EH (cell line): ENCODE measurements at places on chromosomes 7 and 10.

DNA sequence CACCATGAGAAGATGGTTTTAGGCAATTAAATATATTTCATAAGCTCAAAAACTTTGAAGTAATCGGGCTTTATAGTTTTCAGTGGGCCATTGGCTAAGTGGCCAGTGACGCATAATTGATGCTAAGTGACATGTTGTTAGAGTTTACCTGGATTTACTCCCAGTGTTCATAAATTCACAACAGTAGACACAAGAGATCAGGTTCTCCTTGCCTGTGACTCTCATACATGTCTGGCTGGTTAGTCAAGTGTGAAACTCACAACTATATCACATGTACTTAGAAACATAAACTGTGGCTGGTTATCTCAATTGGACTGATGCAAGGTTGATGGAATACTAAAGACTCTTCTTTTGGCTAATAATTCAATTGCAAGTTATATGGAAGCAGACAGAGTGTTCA lies 26.2 kb downstream of the ASB15 start:
- no peak for DNase-seq

- peak; percentile 33 for DNase-seq
Measured at GRCh38 chr10:79113827-79114226, 45.1 kb downstream of the ZMIZ1 start.

DNA sequence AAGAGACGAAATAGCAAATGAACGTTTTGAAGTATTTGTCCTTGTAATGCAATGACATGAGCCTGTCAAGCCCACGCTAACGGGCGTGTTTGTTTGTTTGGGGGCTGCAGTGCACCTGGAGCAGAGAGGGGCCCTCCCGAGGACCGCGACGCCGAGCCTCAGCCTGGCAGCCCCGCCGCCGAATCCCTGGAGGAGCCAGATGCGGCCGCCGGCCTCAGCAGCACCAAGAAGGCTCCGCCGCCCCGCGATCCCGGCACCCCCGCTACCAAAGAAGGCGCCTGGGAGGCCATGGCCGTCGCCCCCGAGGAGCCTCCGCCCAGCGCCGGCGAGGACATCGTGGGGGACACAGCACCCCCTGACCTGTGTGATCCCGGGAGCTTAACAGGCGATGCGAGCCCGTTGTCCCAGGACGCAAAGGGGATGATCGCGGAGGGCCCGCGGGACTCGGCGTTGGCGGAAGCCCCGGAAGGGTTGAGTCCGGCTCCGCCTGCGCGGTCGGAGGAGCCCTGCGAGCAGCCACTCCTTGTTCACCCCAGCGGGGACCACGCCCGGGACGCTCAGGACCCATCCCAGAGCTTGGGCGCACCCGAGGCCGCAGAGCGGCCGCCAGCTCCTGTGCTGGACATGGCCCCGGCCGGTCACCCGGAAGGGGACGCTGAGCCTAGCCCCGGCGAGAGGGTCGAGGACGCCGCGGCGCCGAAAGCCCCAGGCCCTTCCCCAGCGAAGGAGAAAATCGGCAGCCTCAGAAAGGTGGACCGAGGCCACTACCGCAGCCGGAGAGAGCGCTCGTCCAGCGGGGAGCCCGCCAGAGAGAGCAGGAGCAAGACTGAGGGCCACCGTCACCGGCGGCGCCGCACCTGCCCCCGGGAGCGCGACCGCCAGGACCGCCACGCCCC lies 118.5 kb downstream of the CYTH3 start:
- no peak for DNase-seq

DNA sequence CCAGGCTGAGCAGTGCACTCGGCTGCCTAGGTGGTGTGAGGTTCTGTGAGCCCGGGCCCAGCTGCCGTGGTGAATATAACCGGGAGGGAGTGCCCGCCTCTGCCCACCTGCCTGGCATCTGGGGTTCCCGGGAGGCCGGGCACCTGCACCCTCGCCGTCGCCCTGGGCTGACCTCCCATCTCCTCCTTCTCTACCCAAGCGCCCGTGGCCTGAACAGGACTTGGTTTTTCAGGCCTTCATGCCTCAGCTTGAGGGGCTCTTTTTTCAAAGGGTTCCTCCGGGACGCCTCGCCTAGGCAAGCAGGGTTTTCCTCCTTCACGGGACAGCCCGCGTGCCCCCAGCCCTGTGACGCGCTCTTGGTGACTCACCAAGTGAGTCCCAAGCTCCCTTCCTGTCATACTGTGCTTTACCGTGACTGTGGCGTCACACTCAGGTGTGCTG lies 9.9 kb downstream of the INPP5A start:
- no peak for DNase-seq

DNA sequence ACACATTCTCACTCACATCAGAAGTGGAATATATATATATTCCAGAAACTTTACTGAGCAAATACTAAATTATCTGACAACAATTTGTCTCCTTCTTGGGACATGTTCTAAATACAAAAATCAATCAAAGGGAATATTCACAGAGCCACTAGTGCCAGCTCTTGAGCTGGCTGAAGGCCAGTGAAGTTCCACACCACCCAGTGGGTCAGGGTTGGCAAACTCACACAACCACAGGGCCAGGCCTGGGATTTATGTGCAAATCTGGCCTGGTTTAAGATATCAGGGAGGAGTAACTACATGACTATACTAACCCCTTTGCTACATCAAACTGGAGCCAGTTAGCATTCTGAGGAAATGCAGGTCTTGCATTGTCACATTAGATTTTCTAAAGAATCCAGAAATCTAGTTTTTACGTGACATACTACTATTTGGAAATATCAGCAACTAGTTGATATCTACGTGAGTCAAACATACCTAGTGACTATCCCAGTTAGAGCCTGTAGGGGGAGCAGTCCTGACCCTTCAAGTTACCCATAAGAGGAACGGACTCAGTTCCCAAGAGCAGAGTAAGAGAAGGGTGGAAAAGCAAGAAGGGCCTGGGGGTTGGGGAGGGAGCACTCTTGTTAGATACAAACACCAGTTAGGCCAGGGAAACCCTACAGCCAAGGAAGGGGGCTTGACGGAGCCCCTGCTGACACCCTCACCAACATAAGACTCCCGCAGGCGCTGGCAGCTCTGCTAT lies 600.4 kb downstream of the KCNMA1 start:
- no peak for DNase-seq

- no peak for DNase-seq
Measured at GRCh38 chr10:34791228-34791627, 23.9 kb downstream of the PARD3 start.

DNA sequence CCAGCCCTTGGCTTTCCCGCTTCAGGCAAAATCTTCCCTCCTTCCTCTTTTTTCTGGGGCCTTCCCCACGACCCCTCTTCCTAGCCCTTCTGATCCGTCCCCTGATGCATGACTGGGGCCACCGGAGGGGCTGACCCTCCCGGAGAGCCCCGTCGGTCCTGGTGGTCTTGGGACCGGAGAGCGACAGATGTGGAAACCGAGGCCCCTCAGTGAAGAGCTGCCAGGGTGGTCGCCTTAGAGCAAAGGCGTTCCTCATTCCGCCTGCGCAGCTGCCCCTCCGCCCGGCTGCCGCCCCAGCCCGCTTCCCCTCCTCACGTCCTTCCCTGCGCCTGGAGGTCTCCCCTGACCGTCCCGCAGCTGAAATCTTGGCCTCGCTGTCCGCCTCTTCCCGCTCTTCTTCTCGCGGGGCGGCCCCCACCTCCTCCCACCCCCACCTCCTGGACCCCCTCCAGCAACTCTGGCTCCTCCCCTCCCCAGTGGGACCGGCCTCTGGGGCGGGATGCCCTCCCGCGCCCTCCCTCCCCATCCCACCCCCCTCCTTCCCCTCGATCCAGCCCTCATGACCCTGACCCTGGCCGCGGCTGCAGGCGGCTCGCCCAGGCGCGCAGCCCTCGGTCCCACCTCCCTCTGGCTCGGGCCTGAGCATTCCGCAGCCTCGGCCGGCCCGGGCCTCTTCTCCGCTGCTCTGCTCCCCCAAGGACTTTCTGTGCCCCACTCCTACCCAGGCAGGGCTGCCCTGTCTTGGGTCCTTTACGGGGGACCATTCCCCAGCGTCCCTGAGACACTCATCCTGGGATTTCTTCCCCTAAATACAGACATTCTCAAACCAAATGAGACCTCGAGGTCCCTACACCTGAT lies at the start of gene RARRES2:
Gene RARRES2 (minus strand): TSS at position 367 of the 858 bp plus-strand sequence. CDS start 1,020 bp downstream, outside the sequence.
- no peak for DNase-seq

DNA sequence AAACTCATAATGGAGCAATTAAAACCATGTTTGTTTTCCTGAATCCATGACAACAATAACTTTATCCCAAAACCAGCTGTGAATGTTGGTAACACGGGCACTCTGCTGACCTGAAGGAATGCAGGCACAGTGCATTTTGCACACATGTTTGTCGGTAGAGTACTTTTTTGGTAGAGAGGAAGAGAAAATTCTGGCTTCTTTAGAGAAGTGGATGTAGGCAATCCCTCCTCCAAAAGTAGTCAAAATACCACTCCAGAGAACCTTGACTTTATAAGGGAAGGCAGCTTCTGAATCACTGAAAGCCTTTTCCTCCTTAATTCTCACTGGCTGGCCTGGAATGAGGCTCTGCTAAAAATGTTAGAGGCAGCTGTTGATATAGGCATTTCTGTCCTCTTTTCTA lies 15.8 kb upstream of the ACTA2 start:
- DNase-seq = peak; percentile 78

DNA sequence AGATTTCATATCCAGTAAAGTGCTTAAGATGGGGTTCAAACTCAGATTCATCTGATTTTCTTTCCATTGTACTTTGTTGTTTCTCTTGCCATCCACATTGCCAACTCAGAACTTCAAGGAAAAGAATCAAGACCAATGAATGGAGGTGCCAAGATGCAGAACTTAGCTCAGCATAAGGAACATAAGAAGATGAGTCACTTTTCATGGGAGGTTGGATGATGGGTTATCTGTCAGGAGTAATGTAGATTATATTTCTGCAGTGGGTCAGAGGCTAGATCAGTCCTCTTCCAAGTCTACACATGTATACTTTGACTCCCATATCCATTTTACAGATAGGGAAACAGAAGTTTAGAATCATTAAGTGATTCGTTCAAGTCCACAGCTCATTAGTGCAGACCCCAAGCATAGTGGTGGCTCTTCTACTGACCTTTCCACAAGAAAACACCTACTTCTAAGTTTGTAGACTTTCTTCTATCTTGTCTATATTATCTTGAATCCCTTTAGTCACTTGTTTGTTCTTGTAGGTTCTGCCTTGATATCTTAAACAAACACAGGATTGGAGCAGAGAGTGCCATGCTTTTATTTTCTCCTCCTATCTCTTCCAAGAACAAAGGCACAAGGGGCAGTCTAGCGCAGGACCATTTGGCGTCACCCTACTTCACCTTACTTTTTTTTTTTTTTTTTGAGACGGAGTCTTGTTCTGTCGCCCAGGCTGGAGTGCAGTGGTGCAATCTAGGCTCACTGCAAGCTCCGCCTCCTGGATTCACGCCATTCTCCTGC lies 14.0 kb upstream of the ADD3 start:
- DNase-seq = peak; percentile 34

DNA sequence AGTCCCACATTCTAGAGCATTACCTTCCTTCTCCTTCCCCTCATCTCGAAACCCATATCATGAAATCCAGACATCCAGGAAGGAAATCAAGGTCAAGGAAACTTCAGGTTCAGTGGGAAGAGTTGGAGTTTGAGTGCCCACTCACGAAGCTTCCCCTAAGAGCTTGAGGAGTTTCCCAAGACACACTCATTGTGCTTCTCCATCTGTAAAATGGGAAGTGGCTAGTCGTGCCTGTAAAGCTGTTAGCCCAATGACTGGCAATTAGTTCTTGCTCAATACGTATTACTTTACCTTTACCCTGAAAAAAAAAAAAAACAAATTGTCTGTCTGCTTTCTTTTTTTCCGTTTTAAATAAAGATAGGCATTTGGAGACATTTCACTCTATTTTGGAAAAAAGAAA lies 42.3 kb downstream of the GPAM start:
- DNase-seq = no peak

DNA sequence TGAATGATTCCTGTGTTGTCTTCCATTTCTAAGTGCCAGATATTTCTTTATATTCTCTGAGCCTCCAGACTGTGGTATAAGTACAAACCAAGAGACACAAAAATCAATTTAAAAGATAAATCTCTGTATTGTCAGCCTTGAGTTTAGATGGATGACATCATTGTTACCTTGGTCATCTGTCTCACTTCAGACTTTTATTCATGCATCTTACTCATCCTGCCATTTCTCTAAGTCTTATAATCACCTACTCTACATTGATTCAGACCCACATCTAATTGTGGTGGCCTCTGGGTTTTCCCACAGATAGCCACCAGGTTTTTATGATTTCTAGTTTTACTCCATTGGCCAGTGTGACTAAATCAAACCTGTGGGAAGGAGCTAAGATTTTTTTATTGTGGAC lies 26.8 kb upstream of the HDAC9 start:
- DNase-seq = no peak

- no peak for DNase-seq
Measured at GRCh38 chr7:51187941-51188340, 128.7 kb downstream of the COBL start.

DNA sequence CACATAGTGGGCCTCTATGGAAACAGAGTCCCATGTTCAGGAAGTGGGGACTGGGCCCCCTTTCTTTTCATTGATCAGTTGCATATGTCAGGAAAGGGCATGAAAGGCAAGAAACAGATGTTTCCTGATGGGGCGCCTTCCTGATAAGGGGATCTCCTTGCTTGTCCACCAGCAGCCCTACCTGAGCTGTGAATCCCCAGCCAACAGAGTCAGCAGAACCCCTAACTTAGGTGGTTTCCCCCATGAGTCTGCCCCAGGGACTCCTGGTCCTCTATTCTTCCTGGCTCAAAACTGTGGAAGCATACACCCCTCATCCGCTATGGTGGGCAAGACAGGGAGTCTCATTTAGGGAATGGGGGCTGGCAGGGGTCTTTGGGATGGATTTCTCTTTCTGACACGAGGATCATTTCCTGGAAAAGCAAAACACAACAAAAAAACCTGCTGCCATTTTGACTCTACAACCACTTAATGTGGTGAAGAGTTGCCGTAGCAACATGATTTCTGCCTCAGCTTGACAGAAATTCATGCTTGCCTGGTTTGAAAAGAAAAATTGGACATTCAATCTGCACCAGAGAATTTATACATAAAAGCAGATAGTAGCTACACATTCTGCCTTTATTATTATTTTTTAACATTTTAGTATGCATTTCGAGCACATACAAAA lies 119.8 kb downstream of the SPAG6 start:
- DNase-seq = no peak

- peak; percentile 90 for DNase-seq
Measured at GRCh38 chr7:135714534-135715009, 13.4 kb downstream of the SLC13A4 start.

- no peak for DNase-seq
Measured at GRCh38 chr10:2958659-2959058, 108.7 kb upstream of the PFKP start.

DNA sequence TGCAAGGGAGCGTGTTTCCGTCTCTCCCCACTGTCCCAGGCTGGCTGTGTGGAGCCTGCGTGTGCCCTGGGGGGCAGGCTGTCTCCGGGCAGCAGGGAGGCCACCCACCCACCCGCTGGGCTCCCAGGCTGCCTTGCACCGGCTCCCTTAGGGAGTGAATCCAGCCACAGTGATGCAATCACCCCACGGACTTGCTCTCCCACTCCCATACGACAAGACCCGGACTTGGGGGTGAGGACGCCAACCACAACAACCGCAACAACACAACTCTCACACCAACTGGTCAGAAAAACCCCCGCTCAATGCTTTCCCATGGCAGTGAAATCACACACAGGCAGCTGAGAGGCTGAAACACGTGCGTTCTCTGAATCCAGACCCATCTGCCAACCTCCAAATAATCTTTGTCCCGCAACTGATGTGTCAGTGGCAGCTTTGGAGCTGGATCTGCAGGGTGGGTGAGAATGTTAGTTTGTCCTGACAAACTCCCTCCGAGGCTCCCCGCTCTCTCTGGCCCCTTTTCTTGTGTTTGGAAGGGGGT lies 62.7 kb upstream of the DDC start:
- no peak for DNase-seq

- no peak for DNase-seq
Measured at GRCh38 chr10:53477313-53477675, 704.7 kb upstream of the MBL2 start.

GRCh38 chr7:114922652-114923402 lies 933 bp downstream of the MDFIC start:
- peak; percentile 76 for DNase-seq
